Upper lobe of right lung (tissue), 1 donor: ENCODE measurements at places on chromosomes 6 and 20.

DNA sequence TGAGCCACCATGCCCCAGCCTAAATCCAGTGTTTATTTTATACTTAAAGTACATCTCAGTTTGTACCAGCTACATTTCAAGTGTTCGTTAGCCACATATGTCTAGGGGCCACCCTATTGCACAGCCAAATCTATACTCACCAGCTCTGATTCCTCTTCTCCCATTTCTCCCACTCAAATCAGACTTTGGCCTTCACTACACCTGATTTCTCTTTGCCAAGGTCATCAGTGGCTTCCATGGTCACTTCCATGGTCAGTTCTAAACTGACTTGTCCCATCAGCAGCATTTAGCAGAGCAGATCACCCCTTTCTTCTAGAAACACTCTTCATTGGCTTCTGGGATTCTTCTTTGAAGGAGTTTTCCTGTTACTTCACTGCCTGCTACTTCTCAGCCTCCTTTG, 14.1 kb downstream of the GHRH start:
- no peak for DNase-seq

- DNase-seq, result no peak
Measured at GRCh38 chr6:105178110-105178509, 1.7 kb downstream of the POPDC3 start.

DNA sequence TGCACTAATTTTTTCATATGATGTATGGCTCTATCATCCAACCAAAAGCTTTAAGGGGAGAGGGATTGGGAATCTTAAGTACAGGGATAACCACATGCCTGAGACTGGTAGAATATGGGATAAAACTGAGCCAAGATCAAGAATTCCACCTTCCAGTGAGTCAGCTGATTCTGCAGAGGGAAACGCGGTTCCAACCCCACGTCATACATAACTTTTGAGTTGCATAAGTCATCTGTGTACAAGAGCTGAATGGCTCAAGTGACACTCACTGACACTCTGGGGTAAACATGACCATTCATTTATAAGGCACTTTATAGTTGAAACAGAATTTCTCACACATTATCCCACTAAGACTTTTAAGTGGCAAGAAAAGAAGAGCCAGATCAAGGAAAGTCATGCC, 16.4 kb downstream of the TRIM27 start:
- no peak for DNase-seq

- no peak for DNase-seq
Measured at GRCh38 chr6:72742001-72742673, 120.3 kb downstream of the KCNQ5 start.

- DNase-seq, result peak; percentile 32
Measured at GRCh38 chr6:33961691-33962090, 157.9 kb upstream of the MLN start.

DNA sequence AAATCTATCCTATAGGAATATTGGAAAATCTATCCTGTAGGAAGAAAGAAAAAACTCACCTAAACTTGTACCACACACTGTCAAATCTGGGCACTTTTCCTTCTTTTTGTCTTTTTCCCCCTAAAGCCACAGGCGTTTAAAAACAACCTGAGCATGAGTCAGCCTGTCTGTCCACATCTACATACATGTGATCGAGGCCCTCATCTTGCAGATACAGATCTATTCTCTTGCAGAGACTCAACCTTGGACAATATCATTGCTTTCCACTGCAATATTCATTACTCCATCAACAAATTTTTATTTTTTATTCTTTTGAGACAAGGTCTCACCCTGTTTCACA, 95.9 kb upstream of the IYD start:
- DNase-seq, result no peak
